GM23248 (cell line): ENCODE measurements at places on chromosomes 2 and 18.
A peak's percentile ranks its signal among the peaks of the same experiment; 100 is the strongest.

- DNase-seq, result no peak
These were observed 254.2 kb downstream of the MYCN start for GRCh38 chr2:16194530-16194929.

- DNase-seq, result no peak
These were observed 134.5 kb downstream of the GALNT14 start for GRCh38 chr2:31003749-31004148.

DNA sequence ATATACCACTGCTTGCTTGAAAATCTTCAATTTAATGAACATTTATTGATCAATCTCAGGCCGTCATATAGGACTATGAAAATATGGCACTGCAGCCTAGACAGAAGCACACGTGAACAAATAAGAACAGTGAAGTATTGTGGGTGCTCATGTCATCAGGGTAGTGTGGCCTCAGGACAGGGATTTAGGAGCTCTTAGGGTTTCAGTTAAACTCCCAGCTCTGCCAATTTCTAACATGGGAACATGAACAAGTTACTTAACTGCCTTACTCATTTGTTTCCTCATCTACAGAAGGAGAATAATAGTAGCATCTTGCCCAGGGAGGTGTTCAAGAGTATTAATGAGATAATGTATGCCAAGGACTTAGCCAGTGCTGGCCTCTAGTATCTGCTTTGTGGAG, 146.0 kb upstream of the MAP3K20 start:
- DNase-seq, result peak; percentile 10

DNA sequence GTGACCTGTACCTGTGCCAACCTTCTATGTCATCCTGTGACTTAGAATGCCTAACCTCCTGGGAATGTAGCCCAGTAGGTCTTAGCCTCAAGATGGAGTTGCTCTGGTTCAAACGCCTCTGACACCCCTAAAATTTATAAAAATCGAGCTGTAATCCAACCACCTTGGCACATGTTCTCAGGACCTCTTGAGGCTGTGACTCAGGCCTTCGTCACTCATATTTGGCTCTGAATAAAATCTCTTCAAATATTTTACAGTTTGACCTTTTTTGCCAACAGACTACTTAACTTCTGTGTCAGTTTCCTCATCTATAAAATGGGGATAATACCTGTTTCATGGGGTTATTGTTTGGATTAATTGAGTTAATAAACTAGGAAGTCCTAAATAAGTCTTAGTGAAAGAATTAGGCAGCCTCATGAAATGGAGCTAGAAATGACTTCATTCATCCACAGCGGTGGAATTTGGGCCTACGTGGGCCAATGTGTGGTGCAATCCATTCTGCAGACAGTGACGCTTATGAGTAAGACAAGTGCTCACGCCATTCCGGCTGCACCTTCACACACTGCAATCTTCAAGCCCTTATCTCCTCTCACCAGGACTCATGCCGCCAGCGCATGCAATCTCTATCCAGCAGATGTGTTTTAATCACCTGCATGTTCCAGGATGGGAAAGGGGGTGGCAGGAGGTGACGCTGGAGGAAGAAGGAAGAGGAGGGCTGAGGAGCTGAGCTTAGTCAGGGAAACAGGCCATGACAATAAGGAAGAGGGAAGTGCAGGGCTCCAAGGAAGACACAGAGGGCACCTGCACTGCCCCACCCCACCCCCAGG, 2.0 kb upstream of the UBE2F start:
- peak; percentile 76 for DNase-seq

- DNase-seq, result no peak
These were observed 1.0 kb downstream of the TEX51 start for GRCh38 chr2:126899616-126900185.

DNA sequence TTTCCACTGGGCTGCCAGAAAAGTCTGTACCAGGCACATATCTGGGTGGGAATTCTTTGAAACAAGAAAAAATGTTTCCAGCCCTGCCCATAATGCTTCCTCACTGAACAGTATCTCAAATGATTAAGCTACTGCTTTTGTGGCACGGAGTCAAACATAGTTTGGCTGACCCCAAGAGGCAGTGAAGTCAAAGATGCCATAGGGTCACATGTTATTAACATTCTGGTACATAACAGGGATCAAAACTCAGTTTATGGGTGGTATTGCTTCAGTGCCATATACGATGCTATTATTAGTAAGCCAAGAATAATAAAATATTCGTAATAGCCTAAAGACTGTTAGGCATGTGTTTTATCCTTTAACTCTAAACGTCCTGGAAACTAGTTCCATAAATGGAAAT, 112.4 kb downstream of the FEZ2 start:
- peak; percentile 68 for DNase-seq

DNA sequence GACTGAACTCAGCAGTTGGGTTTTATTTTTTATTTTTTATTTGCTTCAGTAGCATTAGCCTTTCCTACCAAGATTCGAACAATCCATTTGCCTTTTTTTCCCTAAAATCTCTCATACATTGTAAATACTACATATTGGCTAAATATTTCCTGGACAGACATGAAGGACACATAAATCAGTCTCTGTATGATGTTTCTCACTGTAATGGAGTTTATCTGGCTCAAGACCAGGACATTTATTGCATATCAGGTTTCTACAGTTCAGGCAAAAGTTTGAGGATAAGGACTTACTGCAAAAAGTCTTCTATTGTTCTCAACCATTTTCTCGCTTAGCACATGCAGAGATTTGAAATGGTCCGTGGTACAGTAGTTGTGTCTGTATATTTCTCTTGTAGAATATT, 3.3 kb downstream of the CLUL1 start:
- DNase-seq, result no peak

- DNase-seq, result peak; percentile 72
These were observed 39.1 kb downstream of the FN1 start for GRCh38 chr2:215396595-215397313.

DNA sequence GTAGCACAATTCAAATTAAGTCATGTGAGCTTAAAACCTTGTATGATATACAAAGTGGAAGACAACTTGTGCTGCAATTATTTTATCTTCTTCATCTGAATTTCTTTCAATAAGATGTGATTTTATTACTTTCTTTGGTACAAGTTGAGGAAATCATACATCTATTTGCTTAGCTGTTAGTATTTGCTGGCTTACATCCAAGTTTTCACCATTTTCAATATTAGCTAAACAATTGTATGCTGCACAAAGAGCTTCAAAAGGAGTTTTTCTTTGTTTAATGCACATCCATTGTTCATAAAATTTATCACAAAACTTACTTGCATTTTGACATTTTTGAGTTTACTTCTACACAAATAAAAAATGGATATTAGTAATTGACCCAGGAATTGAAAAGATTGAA, 40.9 kb downstream of the SCN9A start:
- DNase-seq, result no peak

- DNase-seq, result peak; percentile 81
These were observed 38.6 kb downstream of the ALPK2 start for GRCh38 chr18:58590254-58590653.

GRCh38 chr2:31147645-31148044, 9.4 kb upstream of the GALNT14 start:
- DNase-seq, result no peak

DNA sequence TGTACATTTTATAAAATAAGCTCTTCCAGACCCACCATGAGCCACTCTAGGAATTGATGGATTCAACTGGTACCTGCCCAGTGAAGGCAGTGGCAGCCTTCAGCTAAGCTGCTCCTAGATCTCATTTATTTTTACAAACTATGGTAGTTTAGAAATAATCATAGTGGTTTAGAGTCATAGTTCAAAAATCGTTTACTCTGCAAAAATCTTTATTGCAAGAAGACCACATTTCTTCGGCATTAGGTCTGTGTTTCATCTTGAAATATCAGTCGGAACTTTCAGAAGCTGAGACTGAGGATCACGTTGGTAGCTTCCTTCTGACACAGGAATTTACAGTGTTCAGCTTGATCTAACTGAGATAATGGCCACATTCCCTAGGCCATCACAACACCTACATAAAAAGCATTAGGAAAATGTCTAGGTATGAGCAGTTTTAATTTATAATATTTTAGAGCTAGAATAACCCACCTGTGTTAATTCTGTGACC, 206.2 kb upstream of the PID1 start:
- DNase-seq, result no peak

- DNase-seq, result no peak
These were observed 499.8 kb downstream of the PID1 start for GRCh38 chr2:228771315-228771714.

DNA sequence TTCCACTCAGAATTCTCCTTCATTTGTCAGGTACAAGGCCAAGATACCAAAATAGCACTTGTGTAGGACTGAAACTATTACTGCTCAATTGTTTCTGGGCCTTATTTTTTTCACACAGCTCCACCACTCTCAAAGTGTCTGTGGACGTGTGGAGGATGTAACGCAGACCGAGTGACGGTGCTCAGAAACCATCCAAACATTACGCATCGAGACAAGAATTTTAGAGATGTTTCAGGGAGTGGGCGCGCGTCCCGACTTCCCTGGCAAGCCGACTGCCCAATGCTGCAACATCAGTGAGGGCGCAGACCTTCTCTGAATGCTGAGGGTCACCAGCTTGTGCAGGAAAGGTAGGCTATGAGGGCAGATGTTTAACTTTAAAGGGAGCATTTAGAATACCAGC, 108.4 kb downstream of the GATA6 start:
- DNase-seq, result no peak

- DNase-seq, result peak; percentile 97
These were observed 34.7 kb downstream of the RALB start for GRCh38 chr2:120287183-120288015.

DNA sequence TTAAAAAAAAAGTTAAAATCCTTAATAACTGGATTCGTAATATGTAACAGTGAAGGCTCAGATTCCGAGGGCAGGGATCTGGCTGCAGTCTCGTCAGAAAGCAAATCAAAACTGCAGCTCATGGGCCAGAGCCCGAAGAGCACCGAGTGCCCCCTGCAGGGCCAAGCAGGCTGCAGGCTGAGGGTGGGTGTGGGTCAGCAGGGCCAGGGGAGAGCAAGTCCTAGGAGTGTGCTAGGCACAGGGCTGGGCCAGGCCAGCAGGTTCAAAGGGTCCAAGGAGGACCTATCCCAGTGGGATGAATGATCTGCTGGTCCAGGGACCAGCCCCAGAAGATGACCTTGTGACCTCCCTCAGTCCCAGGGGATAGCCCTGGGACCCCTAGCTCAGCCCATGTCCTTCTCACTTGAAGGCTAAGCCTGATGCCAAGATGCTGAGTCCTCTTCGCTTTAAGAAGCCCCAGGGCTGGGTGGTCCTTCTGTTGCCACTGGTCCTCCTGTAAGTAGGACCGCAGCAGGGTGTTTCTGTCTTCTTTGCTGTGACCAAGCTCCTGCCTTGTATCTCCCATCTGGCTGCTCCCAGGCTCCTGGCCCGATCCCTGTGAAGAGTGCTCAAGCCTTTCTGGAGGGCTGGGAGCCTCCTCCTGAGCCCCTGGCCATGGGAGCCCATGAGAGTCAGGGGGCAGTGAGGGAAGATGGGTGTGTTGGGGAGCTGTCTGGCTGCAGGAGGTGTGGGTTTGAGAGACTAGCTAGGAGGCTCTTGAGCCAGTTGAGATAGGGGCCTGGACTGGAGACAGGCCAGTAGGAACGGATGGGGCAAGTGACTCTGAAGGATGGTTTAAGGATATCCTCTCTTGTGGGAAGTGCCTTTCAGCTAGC, 150.7 kb downstream of the DYSF start:
- no peak for DNase-seq

DNA sequence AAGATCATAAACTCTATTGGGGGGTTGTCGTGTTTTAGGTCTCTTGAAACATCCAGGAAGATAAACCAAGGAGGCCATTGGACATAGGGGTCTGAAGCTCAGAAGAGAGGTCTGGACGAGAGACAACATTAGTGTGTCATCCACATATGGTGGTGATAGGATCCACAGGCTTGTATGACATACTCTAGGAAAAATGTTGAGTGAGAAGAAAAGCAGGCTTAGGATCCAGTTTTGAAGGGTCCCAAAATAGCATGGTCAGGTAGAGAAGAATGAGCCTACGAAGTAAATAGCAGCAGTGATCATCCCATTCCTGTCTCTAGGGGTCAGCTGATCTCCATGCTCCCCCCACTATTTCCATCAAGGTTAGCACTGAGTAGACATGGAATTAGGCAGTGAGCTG, 166.8 kb downstream of the ANKRD30B start:
- peak; percentile 7 for DNase-seq

DNA sequence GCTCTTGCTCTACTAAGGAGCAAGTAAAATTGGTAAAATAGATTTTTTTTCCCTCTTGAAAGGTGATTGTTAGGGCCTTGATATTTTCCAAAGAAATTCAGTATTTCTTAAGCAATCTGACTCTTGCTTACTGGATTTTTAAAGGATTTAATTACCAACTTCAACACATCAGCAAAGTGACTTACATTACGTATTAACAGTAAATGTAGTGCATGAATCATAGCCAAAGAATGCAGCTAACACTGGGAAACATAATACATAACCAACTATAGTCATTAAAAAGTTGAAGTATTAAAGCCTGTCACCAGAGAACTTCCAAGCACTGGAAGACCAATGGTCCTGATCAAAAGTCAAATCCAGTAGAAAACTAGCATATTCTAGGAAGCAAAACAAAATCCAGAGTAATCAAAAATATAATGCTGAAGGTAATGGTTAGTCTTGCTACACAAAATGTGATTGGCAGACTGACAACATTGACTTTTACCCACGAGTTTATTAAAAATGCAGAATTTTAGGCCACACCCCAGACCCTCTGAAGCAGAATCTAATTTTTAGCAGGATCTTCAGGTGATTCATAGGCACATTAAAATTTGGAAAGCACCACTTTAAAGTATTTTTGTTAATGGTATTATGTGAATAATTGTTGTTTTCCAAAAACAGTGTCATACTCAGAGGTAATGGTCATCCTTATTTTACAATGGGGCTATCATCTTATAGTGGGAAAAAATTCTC, 31.8 kb upstream of the CAVIN2 start:
- peak; percentile 81 for DNase-seq

GRCh38 chr2:67752969-67753368, 309.8 kb downstream of the C1D start:
- DNase-seq, result peak; percentile 41

GRCh38 chr2:105522645-105523044, 123.8 kb upstream of the FHL2 start:
- DNase-seq, result no peak

- DNase-seq, result no peak
These were observed 11.3 kb downstream of the CMPK2 start for GRCh38 chr2:6854416-6854815.

DNA sequence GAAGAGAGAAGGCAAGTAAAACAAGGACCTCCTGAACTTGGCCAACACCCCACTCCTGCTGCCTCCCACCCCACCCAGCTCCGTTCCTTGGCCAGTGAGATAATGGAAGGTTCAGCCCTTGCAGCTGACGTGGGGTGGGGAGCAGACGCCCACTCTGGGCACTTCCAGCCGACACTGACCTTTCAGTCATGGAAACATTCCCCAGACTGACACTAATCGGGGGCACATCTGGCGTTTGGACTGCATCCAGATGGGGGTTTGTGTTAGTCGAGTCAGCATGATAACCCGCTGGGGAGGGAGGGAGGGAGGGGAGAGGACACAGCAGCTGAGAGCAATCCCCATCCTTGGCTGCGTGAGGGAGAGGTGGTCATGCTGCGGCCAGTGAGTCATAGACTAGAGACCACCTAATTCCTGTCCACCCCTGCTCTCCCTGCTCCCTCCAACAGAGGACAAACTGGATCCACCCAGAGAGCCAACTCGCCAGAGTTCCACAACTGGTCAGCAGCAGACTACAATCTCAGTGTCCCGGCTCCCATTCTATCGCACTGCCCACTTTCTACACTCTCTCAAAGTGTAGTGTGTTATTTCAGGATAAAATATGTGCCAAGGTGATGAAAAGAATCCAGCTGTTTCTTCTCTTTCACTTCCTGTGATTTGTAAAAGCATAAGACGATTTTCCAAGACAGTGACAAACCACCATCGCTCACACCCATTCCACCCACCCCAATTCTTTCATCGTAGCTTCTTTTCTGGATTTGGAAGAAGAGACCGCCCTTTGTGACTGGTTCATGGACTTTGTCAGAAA, 115.4 kb upstream of the PKDCC start:
- peak; percentile 75 for DNase-seq
